Naive thymus-derived CD8-positive, alpha-beta T cell (primary cell): ENCODE measurements at places on chromosomes 2 and 18. TPM values are rescaled to one million over a fixed set of nuclear protein-coding genes. Genes with fewer than 3 reads are reported as not detected.

Gene OSBPL6
- polyA plus RNA-seq, result not detected

DNA sequence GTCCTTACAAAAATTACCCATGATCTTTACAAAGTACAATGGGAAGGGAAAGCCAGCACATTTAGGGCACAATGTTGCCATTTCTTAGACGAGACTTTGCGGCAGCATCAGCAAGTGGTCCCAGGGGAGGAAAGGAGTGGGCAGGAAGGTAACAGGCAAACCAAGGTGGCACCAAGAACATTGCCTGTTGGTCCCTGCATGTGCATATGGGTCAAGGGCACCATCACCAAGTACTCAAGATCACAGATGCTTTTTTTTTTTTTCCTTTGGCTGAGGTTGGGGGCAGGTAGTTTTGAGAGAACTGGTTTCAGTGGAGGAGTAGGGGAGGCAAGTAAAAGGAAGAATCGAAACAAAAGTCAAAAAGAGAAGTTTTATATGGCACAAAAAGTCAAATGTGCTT, 752 bp upstream of the CYTIP start:
- H3K27ac ChIP-seq, result peak overlapping the region; percentile 93
- H3K4me1 ChIP-seq, result peaks cover 59% of the 10 kb centered on the region
- peaks cover 39% of the 10 kb centered on the region for H3K36me3 ChIP-seq
- no peak for DNase-seq

DNA sequence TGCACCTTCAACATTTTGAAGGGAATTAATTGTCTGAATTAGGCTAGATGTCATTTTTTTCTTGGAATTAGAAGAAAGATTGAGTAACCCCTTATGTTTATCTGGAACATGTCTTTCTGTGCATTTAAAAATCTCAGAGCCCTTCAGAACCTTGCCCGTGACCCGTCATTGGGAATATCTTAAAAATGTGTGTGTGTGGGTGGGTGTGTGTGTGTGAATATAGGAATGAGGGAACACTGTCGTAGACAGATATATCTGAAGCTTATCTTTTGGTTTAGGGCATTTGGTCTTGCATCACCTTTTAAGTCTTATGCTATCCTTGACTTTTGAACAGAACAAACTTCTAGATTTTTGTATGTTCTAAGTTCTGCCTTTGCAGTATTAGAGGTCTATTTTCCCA, 13.5 kb upstream of the IL1RL1 start:
- H3K4me1 ChIP-seq, result peaks cover 6% of the 10 kb centered on the region
- H3K36me3 ChIP-seq, result no peaks in the 10 kb centered on the region
- H3K27me3 ChIP-seq, result no peaks in the 10 kb centered on the region

GRCh38 chr18:711310-711656, 1.1 kb downstream of the ENOSF1 start:
- peaks cover 2% of the 10 kb centered on the region for H3K27me3 ChIP-seq
- peaks cover 45% of the 10 kb centered on the region for H3K4me1 ChIP-seq
- H3K4me3 ChIP-seq, result peak overlapping the region; percentile 93
- H3K36me3 ChIP-seq, result no peaks in the 10 kb centered on the region

- no peak for DNase-seq
- no peaks in the 10 kb centered on the region for H3K27me3 ChIP-seq
- H3K4me1 ChIP-seq, result peaks cover 11% of the 10 kb centered on the region
Measured at GRCh38 chr2:219168526-219168925, 1.3 kb downstream of the SLC23A3 start.
